Mesothelial cell of epicardium (in vitro differentiated cells): ENCODE measurements at places on chromosomes 3 and 15.

DNA sequence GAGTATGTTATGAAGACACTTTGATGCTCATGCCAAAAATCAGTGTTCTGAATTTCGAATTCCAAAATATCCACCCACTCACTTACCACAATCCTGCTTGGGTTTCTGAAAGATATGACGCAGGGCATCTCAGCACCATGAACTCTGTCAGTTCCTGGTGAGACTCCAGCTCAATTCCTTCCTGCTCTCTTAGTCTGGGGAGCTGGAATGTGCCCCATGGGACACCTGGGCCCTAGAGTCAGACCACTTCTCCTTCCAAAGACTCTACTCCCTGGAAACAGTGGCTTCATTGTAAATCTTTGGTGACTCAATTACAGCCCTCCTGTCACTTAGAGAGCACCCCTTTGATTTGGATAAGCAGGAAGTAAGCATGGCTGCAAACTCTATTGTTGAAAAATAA lies 50.5 kb downstream of the CD86 start:
- no peak for DNase-seq

- DNase-seq, result no peak
These were observed 101.4 kb downstream of the TNIK start for GRCh38 chr3:171358881-171359198.

GRCh38 chr3:172294223-172294806 lies 153.9 kb downstream of the GHSR start:
- no peak for DNase-seq

- DNase-seq, result no peak
These were observed 20.9 kb downstream of the CXCR6 start for GRCh38 chr3:45964139-45964538.

DNA sequence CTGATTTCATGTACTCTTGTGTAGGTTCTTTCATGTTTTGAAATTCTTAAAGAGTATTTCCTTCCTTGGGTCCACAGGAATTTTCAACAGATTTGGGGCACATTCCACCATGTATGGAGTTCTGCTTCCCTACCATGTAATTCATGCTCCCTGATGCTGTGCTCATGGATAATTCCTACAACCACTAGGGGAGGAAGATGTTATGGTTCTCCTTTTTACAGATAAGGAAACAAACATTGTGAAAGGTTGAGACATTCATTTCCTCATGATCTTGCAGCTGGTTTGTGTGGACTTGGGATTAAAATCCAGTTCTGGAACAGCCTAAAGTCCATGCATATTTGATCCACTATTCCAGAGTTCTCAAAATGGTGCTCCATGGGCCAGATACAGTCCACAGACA lies 174.9 kb upstream of the FRMD4B start:
- no peak for DNase-seq

DNA sequence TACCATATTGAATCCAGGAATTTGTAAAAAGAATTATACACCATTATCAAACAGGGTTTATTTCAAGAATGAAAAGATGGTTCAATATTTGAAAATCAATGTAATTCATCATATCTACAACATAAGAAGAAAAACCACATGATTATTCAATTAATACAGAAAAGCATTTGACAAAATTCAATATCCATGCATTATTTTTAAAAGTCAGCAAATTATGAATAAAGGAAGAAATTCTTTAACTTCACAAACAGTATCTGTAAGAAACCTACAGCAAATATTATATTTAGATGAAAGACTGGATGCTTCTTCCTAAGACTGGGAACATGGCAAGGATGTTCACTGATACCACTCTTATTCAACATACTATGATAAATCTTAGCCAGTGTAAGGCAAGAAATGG lies 41.3 kb upstream of the TCAIM start:
- DNase-seq, result no peak

DNA sequence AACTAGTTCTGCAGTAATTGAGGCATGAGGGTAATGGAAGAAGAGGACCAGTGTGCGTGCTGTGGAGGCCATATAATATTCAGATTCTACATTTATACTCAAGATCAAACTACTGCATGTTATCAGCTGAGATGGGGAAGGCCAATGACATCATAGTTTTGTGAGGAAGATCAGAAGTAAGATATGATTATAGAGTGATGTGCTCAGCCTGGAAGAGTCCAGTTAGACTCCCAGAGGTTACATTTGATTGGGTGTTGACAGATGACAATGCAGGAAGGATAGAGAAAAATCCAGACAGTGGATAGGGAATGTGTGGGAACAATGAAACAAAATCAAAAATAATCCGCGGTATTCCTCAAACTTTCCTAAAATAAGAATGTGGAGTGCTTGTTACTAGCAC lies 35.4 kb downstream of the GOLIM4 start:
- DNase-seq, result no peak

- DNase-seq, result no peak
These were observed 7.4 kb downstream of the MKRN3 start for GRCh38 chr15:23572844-23573243.

DNA sequence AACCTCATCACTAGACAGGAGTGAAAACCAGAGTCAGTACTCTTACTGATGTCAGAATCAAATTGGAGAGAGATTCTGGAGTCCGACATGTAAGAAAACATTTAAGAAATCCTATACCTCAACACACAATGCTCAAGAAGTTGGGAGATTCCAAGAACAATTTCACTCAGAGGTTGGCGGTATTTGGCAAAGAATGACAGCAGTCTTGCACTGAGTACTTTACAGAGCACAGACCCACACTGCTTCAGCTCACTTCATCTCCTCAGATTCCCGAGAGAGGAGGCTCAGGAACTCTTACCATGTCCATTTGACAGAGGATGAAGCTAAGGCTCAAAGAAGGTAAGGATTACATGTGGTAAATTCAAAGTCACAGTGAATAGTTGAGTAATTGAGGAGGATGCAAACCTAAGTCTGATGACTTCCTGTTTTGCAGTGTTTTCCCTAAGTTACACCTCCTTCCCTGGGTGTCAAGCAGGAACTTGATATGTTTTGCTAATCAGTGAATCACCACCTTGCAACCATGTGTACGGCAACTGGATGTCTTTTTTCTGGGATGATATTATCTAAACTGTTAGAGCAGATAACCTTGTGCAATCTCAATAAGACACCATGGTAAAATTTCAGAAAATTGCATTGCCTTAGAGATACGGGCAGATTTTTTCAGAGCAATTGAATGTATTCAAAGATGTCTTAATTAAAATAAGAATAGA lies 61.3 kb upstream of the MME start:
- no peak for DNase-seq

DNA sequence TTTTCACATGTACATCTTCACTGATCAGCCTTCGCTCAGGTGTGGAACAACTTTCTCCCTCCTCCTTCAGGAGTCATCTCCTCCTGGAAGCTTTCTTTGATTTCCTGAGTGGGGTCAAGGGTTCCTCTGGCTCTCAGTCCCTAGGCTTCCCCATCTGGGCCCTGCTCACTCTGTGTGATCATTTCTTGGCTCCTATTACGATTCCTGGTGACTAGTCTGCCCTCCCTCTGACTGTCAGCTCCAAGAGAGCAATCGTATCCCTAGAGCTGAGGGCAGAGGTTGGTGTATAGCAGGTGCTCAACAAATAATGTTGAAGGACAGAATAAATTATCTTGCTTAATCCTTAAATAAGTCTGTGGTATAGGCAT lies 15.3 kb upstream of the PRKCD start:
- DNase-seq, result no peak

GRCh38 chr3:27880969-27881892 lies 159.1 kb upstream of the EOMES start:
- no peak for DNase-seq

DNA sequence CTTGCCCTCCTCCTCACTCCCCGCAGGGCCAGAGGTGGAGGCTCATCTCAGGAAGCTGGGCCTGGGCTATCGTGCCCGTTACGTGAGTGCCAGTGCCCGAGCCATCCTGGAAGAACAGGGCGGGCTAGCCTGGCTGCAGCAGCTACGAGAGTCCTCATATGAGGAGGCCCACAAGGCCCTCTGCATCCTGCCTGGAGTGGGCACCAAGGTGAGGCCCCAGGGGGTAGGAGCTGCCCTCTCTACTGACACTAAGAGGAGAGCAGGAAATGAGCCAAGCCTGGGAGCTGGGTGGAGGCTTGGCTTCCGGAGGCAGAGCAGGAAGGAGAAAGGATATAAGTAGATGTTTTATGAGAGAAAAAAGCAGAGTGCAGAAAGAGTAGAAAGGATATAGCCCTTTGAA lies 4.9 kb downstream of the OGG1 start:
- DNase-seq, result no peak

DNA sequence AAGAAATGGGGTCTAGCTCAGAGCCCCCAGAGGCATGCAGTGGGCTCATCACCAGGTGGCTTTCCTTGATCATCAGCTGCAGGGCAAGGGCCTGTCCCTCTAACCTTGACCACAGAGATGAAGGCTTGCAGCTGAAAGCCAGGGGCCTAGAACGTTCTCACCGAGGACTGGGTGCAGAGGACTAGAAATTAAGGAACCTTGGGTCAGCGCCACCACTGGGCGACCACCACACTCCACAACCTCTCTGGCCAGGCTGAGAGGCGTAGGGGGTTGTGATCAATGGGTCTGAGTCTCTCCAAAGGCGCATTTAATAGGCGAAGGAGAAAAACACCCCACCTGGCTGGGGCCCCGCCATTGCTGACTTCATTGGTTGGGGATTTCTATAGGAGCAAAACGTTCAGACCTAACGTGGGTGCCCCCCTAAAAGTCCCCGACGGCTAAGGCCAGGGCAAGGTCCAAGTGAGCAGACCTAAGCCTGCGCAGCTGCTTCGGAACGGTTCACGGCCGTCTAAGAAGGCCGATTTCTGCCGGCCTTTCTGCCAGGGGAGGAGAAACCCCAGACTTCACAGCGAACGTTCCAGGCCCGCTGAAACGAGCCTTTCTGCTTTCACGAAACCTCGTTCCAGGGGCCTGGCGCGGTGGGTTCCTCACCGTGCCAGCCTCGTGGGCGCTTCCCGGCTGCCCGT lies 915 bp downstream of the BCL2L10 start:
- no peak for DNase-seq

DNA sequence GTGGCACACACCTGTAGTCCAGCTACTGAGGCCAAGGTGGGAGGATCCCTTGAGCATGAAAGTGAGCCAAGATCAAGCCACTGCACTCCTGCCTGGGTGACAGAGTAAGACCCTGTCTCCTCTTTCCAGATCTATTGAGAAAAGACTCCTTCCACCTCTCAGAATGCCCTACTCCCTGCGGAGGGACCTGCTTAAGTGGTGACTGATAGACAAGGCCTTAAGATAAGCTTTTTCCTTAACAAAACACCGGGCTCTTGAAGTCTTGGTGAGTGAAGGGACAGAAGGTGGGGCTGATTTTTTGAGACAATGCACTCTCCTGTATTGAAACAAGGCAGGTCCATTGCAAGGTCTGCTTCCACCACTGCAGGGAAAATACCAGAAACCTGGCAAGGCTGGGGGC lies 338.4 kb upstream of the FRG2C start:
- DNase-seq, result no peak

- no peak for DNase-seq
These were observed 45.1 kb downstream of the COLQ start for GRCh38 chr3:15476378-15476777.

- DNase-seq, result no peak
These were observed 179.7 kb downstream of the ITPR1 start for GRCh38 chr3:4672725-4673275.

- no peak for DNase-seq
These were observed 38.0 kb upstream of the TM4SF1 start for GRCh38 chr3:149415484-149415883.

- DNase-seq, result no peak
These were observed 179.8 kb downstream of the THSD4 start for GRCh38 chr15:71294911-71295602.

- no peak for DNase-seq
These were observed 2.5 kb downstream of the SCAMP2 start for GRCh38 chr15:74870436-74871215.

DNA sequence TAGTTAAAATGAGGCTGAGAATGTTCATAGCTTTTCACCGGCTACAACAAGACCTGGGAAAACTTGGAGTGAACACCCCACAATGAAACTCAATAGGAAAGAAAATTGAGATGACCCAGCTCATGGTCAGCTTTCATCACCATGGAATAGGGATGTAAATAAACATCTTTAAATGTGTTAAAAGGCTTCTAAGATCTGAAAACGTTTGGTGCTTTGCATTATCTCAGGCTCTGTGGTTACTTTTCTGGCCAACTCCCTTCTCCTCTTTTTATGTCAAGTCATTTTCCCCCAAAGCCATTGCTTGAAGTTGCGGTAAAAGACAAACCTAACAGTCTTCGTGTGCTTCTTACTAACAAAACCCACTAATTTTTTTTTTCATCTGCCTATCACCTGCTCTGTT lies 195.8 kb downstream of the MECOM start:
- DNase-seq, result no peak

DNA sequence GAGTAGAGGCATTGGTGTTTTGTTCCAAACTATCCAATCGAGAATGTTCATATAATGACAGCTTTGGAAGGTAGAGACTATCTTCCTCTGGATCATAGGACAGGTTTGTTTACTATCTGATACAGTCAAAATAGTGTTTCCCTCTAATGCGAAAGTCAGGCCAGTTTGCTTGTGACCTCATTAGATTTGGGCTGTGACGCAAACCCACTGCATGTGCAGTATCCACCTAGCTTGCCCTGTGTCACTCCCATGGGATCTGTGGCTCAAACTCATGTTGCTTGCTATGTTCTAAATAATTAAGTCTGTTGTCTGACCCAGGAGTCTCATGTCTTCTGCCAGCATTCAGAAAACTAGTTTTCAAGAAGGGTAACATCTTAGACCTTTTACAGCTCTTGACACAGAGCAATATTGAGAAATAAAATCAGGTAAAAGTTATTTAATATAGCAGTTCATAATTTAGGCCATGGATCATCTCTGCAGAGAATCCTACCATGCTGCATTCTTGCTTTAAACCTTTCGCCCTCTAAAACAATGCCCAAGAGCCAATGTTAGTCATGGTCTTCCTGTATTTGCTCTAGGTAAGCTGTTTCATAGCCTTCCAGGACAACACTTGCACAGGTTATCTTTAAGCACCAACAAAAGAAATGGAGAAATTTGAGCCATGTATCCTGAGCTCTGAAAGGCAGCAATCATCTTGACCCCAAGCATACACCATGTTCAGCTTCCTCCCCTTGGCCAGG lies 26.4 kb downstream of the NIT2 start:
- DNase-seq, result no peak

GRCh38 chr15:43511012-43511885 lies 6.2 kb upstream of the MAP1A start:
- no peak for DNase-seq

- no peak for DNase-seq
These were observed 140.2 kb upstream of the SETMAR start for GRCh38 chr3:4163011-4163410.

GRCh38 chr15:96232335-96232734 lies 98.2 kb upstream of the NR2F2 start:
- DNase-seq, result no peak

DNA sequence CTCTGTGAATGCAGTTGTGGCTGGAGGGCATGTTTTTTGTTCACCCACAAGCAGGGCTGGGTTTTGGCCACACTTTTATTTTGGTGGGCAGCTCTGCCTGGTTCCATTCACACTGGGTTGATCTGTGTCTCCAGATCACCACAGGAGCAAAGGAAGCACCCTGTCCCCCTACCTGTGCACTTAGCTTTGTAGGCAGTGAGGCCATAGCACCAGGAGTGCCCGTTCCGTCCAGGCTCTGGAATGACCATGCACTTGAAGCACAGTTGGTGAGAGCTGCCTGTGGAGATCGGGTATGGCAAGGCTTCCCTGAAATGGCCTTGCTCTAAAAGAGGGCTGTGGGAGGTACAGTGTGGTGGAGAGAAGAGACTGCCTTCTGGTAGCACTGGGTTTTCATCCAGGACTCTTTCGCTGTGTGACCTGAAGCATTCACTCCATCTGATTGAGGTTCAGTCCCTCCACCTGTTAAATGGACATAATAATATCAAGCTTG lies 31.7 kb downstream of the MINAR1 start:
- DNase-seq, result no peak

- no peak for DNase-seq
These were observed 8.3 kb upstream of the MTMR10 start for GRCh38 chr15:30999729-31000128.
